ENCODE measurements at places on chromosomes 6 and 20.

DNA sequence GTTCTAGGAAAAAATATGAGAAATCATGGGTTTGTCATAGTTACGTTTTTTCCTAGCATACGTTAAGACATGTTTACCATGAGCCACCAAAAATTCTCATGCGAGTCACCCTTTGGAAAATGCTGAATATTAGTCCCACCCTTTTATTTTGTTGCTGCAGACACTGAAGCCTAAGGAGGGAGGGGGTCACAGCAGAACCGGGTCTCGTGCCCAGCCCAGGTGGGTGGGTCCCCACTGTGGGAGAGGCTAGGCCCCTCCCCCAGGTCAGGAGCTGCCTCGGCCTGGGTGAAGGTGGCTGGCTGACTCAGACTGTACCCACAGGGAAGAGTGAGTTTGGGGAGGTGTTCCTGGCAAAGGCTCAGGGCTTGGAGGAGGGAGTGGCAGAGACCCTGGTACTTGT, 26.2 kb upstream of the SRF start:
- no peak for DNase-seq

DNA sequence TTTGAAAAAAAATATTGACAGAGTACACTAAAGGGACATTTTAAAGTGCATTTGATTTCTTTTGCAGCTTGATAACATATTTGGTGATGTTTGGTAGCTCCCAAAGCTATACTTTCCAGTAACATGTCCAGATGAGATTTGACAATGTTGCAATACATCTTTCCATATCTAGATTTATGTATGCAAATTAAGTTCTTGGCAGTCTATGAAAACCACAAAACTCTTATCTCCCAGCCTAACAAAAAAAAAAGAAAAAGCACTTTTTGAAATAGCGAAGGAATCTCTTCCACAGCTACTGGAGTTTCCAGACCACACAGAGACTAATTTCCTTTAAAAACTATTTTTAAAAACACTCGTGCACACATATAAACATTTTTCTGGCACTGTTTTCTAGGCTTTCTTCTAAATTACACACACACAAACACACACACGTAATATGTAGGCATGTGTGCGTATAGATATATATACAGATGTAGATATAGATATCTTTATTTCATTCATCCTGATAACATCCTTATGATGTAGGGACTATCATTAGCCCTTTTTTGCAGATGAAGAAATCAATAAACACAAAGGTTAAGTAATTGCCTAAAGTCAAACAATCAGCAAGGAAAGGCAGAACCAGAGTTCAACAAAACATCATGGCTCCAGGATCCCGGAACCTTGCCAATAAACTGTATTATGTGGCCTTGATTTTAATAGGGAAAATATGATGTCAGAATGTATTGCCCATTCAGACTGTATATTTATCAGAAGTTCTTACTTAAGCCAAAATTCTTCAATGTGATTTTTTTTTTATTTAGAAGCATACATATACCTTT, 93.3 kb downstream of the ADGRB3 start:
- no peak for DNase-seq

GRCh38 chr20:48728042-48728825, 99.6 kb downstream of the PREX1 start:
- DNase-seq: no peak

DNA sequence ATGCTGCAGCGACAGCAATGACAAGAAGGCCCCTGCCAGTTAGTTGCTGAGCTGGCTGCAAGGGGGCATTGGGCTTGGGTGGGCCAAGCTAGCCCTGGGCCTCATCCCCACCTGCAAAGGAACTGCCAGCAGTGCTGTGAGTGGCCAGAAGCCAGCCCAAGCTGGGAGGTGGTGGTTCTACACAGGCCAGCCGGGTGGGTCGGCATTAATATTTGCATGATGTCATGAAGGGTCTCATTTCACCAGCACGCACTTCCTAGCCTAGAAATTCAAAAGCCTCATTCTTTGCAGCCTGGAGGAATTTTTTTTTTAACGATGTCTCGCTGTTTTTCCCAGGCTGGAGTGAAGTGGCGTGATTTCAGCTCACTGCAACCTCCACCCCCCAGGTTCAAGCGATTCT, 62.0 kb downstream of the IYD start:
- no peak for DNase-seq

- DNase-seq: no peak
Measured at GRCh38 chr6:106883808-106884262, 90.7 kb downstream of the CD24 start.

- no peak for DNase-seq
Measured at GRCh38 chr6:135022050-135022697, 32.4 kb downstream of the HBS1L start.

GRCh38 chr20:21352703-21353102, 44.6 kb downstream of the NKX2-4 start:
- no peak for DNase-seq

GRCh38 chr6:109738255-109738654, 47.2 kb downstream of the FIG4 start:
- no peak for DNase-seq

DNA sequence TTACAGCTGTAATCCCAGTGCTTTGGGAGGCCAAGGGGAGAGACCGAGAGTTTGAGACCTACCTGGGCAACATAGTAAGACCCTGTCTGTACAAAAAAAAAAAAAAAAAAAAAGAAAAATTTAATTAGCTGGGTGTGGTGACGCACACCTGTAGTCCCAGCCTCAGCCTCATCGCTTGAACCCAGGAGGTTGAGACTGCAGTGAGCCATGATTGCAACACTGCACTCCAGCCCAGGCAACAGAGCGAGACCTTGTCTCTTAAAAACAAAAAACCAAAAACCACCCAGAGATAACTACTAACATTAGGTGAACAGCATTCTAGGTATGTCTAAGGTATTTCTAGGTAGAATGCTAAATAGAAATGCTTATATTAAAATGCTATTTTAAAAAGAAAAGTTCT, 21.0 kb upstream of the PI16 start:
- no peak for DNase-seq

DNA sequence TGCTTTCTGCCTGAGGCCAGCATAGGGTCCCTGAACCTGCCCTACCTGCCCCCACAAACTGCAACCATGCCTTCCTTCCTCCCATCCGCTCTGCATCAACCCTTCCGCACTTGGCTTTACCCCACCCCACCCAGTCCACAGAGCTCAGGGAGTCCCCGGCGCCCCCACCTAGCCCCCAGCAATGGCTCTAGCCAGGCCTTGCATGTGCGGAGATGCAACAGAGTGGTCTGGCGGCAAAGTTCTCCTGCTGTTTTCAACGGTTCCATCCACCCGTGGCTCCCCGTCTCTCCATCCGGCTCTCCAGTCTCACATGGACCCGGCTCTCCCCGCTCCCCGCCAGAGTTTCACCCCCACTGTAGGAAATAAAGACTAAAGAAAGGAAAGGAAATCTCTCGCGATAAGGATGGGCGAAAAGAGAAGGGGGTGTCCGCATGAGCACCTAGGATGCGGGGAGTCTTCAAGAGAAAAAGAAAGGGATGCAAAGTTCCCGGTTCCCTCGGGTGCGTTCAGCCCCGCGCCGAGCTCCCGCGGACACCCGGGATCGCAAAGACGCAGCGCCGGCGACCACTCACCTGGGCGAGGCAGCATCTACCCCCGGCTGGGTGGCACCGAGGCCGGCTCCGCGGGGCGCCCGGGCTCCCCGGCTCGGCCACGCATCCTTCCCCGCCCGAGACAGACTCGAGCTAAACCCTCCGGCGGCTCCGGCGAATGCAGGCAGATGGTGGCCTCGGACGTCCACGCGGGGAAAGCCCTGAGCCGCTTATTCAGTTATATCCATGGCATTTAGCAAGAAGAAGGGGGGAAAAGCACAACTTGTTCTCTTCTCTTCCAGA, 579 bp downstream of the LRFN2 start:
- peak; percentile 8 for DNase-seq

DNA sequence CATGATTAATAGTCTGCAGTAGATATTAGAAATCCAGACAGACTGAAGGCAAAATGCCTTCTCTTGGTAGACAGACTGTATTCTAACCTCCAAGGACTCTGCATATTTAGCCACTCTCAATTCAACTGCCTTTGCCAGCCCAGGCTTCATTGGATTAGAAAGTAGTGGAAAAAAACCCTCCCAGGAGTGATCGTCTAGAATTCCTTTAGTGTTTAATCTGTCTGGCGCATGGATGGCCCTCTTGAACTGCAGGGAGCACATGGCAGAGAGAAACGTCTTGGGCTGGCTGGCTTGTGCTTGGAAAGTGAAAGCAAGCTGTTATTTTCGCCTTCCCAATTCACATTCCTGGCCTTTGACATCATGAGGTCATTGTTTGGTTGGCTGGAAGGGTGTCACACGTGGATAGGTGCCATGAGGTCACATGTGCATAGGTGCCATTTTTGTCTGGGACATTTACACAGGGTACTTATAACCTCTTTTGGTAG, 30.9 kb upstream of the NEDD9 start:
- DNase-seq: no peak

GRCh38 chr20:61030130-61030529, 221.9 kb upstream of the CDH4 start:
- no peak for DNase-seq

GRCh38 chr20:9136114-9136513, 67.2 kb downstream of the PLCB4 start:
- no peak for DNase-seq

All from CD4-positive, alpha-beta T cell (primary cell).